ENCODE measurements at places on chromosomes 7 and 10. TPM values are rescaled to one million over a fixed set of nuclear protein-coding genes. Genes with fewer than 3 reads are reported as not detected.

The GFRA1 gene
- total RNA-seq, result not detected

The PRKRIP1 gene
- 42.7 TPM for total RNA-seq

The KCND2 gene
- not detected for total RNA-seq

The FAM171A1 gene
- total RNA-seq, result not detected

The VENTX gene
- total RNA-seq, result not detected

The KNDC1 gene
- not detected for total RNA-seq

The TMEM236 gene
- 0.04 TPM for total RNA-seq

GRCh38 chr10:81479316-81479715 lies 395.7 kb upstream of the NRG3 start:
- H3K36me3 ChIP-seq, result no peaks in the 10 kb centered on the region
- no peak overlapping the region for H3K27ac ChIP-seq
- no peaks in the 10 kb centered on the region for H3K4me1 ChIP-seq
- no peaks in the 10 kb centered on the region for H3K27me3 ChIP-seq
- no peak overlapping the region for H3K4me3 ChIP-seq

- no peaks in the 10 kb centered on the region for H3K4me1 ChIP-seq
- no peak overlapping the region for H3K4me3 ChIP-seq
- H3K36me3 ChIP-seq, result no peaks in the 10 kb centered on the region
- H3K27ac ChIP-seq, result no peak overlapping the region
Observed at GRCh38 chr7:116665332-116665996, 6.5 kb upstream of the MET start.

GRCh38 chr7:16479591-16479990 lies 14.1 kb upstream of the SOSTDC1 start:
- H3K27me3 ChIP-seq, result no peaks in the 10 kb centered on the region
- DNase-seq, result no peak
- no peak overlapping the region for H3K27ac ChIP-seq

DNA sequence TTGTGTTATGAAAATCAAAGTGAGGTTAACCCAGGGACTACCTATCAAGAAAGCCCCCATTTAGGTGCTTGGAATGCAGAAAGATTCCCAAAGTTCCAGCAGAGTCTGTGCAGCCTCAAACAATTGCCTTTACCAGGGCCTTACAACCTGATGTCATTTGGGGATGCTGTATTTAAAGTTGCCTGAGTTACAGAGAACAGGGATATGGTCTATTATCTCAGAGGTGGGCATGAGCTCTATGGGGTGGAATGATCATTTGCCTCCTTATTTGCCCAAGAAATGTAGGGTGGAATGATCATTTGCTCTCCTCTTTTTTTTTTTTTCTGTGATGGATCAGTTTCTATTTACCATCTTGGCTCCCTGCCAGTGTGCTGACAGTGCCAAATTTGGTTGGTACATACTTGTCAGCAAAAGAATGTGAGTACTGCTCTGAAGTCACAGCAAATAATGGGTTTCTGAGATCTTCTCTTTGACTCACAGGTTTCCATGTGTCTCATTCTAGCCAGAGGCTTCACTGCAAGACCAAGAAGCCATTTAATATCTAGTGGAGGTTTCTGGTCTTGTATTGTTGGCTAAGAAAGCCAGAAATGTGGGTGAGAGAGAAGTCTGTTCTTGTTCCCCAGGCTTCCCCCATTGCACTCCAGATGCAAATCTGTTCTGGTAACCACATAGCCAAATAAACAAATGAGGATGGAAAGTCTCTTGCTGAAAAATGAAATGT lies 45.5 kb upstream of the ZNRF2 start:
- H3K4me1 ChIP-seq, result peaks cover 75% of the 10 kb centered on the region
- peak overlapping the region; percentile 65 for H3K4me3 ChIP-seq
- DNase-seq, result peak; percentile 94

GRCh38 chr7:128962899-128963298 lies 25.2 kb downstream of the IRF5 start:
- peaks cover 5% of the 10 kb centered on the region for H3K4me1 ChIP-seq
- H3K4me3 ChIP-seq, result no peak overlapping the region
- H3K27me3 ChIP-seq, result no peaks in the 10 kb centered on the region
- H3K36me3 ChIP-seq, result peaks cover 55% of the 10 kb centered on the region
- no peak for DNase-seq
- H3K27ac ChIP-seq, result no peak overlapping the region

- no peaks in the 10 kb centered on the region for H3K4me1 ChIP-seq
- H3K36me3 ChIP-seq, result no peaks in the 10 kb centered on the region
- no peak for DNase-seq
- H3K27me3 ChIP-seq, result 0 out of 2 replicates have a peak, but pooled peaks cover 2% of the 10 kb centered on the region
Observed at GRCh38 chr7:127619681-127620405, 1.9 kb upstream of the PAX4 start.

DNA sequence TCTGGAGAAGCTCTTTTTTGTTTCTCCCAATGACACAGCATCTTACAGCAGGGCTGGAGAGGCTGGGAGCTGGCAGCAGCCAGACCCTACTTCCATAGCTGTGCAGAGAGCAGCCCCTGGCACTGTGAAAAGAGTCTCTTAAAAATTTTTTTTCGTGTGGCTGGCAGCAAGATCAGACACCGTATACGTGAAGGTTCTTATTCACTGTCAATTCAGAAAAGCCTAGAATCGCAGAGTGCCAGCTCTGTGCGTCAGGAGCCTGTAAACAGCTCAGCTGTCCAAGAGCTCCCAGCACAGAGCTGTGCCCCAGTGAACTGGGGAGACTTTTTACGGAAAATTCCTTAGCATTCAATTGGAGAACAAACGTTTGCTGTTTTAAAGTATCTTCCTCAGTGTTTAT lies 6.5 kb downstream of the BAG3 start:
- no peak overlapping the region for H3K4me3 ChIP-seq
- H3K4me1 ChIP-seq, result peaks cover 10% of the 10 kb centered on the region
- no peaks in the 10 kb centered on the region for H3K36me3 ChIP-seq

DNA sequence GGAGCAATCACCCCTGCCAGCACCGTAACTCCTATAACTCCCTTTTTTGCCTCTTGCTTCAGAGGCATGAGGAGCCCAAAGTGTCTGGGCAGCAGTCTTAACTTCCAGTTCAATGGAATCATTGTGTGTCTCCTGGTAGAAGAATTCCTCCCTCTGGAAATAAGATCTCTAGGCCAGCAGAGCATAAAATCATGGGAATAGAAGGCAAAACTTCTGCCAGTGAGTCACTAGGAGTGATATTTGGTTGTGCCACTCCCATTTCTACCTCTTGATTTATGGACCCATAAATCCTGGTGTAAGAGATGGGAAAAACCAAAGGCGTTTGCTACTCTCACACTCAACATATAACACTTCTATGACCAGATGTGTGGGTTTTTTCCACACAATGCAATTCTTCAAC lies 104.9 kb upstream of the FAM180A start:
- no peaks in the 10 kb centered on the region for H3K36me3 ChIP-seq
- no peak for DNase-seq
- no peaks in the 10 kb centered on the region for H3K27me3 ChIP-seq
- no peak overlapping the region for H3K27ac ChIP-seq
- peaks cover 9% of the 10 kb centered on the region for H3K4me1 ChIP-seq
- no peak overlapping the region for H3K4me3 ChIP-seq

DNA sequence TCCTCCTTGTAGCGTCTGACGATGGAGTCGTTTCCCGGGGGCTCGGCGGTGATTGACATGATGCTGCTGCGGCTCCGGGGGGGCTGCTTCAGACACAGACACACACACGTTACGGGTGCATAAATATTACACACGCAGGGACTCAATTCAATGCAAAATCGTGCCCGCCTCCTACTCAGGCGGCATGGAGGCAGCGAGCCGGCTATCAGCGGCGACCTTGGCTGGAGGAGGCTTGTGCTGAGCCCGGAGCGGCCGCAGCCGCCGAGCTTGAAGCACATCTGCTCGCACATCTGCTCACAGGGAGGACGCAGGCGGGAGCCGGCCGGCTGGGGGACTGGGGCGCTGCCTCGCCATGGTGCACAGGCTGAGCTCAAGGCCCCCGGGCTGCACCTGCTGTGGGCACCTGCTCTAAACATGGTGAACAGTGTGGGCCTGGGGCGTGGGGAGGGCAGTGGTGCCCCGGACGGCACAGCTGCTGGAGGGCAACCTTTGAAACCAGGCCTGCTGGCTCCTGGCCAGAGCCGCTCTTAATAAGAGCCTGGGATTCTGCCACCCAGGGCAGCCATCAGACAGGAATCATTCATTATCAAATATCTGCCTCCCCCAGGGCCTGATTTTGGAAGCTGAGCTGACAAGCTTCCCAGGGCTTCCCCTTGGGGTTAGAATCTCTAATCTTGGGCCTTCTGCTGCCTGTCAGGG lies 84.7 kb upstream of the GNA12 start:
- H3K27ac ChIP-seq, result no peak overlapping the region
- no peak overlapping the region for H3K4me3 ChIP-seq
- H3K4me1 ChIP-seq, result no peaks in the 10 kb centered on the region
- no peaks in the 10 kb centered on the region for H3K36me3 ChIP-seq

DNA sequence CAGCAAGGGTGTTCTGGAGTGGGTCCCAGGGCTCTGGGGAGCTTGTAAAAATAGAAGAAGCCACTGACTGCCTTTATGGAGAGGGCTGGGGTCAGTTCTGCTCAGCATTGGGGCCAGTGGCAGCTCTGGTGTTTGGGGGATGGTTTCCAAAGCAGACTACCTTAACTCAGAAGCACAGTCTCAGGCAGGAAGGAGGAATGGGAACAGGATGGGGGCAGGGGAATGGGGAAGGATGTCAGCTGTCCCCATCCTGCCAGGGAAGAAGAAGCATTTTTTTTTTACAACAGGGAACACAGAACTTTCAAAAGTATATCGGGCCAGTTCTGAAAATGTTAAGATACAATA lies 28.8 kb downstream of the TSPAN15 start:
- peaks cover 12% of the 10 kb centered on the region for H3K4me1 ChIP-seq
- no peaks in the 10 kb centered on the region for H3K27me3 ChIP-seq
- H3K4me3 ChIP-seq, result no peak overlapping the region
- no peaks in the 10 kb centered on the region for H3K36me3 ChIP-seq

GRCh38 chr7:88009651-88010050 lies 75.6 kb downstream of the ADAM22 start:
- no peaks in the 10 kb centered on the region for H3K27me3 ChIP-seq
- H3K4me1 ChIP-seq, result no peaks in the 10 kb centered on the region
- no peaks in the 10 kb centered on the region for H3K36me3 ChIP-seq
- no peak for DNase-seq
- no peak overlapping the region for H3K4me3 ChIP-seq

DNA sequence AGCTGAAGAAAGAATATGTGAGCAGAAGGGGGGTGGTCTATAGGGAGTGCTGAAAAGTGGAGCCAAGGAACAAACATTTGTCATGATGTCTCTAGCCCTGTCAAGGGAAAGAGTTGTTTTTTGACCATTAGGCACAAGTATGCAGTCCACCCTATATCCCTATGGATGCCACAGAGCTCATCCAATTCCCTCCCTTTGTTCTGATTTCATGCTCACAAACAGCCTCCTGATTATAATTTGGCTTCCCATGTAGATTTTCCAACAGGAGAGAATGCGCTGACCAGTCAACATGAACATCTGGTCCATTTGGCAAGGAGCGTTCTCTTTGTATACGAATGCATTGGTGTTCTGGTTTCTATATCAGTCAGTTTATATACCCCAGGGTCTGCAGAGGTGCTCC lies 12.1 kb upstream of the CEP41 start:
- no peaks in the 10 kb centered on the region for H3K36me3 ChIP-seq
- H3K4me1 ChIP-seq, result no peaks in the 10 kb centered on the region
- no peak for DNase-seq
- no peak overlapping the region for H3K4me3 ChIP-seq

- H3K4me1 ChIP-seq, result no peaks in the 10 kb centered on the region
- H3K27ac ChIP-seq, result no peak overlapping the region
- no peak overlapping the region for H3K4me3 ChIP-seq
- H3K27me3 ChIP-seq, result no peaks in the 10 kb centered on the region
- peaks cover 50% of the 10 kb centered on the region for H3K36me3 ChIP-seq
Observed at GRCh38 chr7:74674166-74674565, 16.6 kb downstream of the GTF2I start.

- H3K4me1 ChIP-seq, result no peaks in the 10 kb centered on the region
- H3K4me3 ChIP-seq, result no peak overlapping the region
- H3K27ac ChIP-seq, result no peak overlapping the region
- peak; percentile 47 for DNase-seq
- H3K27me3 ChIP-seq, result no peaks in the 10 kb centered on the region
Observed at GRCh38 chr7:151126491-151127137, 40.3 kb downstream of the AGAP3 start.

DNA sequence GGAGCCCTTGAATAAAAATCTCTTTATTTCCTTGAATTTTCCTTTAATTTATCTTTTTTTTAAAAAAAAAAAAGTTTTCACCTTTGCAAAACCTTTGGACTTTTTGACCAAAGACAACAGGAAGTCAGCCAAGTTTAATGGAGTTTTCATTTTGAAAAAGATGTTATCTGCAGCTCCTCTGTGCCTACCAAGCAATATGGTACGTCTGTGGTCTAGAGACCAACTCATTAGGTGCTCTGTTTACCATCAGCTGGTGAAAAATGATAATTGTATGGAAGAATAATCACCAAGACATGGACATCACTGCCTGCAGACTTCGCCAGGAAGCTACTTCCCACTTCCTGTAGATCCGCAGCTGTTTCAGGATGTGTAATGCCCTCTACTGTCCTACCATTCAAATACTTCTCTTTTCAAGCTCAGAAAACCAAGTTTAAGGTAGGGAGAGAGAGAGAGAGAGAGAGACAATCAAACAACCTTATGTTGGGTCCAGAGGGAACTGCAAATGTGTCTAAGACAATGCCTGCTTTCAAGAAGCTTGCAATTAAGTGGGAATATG lies 18.7 kb downstream of the PLXNA4 start:
- H3K27ac ChIP-seq, result no peak overlapping the region
- no peaks in the 10 kb centered on the region for H3K27me3 ChIP-seq
- no peaks in the 10 kb centered on the region for H3K4me1 ChIP-seq
- no peak overlapping the region for H3K4me3 ChIP-seq

- H3K4me1 ChIP-seq, result no peaks in the 10 kb centered on the region
- no peak for DNase-seq
- H3K4me3 ChIP-seq, result no peak overlapping the region
- H3K36me3 ChIP-seq, result no peaks in the 10 kb centered on the region
- no peak overlapping the region for H3K27ac ChIP-seq
Observed at GRCh38 chr7:138880881-138881578, 83.0 kb upstream of the ATP6V0A4 start.

DNA sequence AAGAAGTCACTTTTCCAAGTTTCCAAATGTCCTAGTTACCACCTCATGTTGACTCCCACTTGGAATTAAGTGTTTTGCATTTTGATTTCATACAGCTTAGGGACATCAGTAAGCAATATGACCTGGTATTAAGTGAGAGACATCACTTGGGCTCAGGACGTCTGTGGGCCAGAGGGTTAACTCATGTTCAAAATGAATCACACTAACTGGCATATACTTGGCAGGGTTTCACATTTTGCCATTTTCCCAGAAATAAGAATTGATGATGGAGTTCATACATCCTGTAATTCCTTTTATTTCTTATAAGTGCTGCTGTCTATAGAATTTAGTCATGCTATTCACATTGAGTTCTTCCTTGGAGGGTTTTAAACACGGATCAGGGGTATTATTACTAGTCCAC lies 516.5 kb downstream of the PHTF2 start:
- no peak overlapping the region for H3K4me3 ChIP-seq
- H3K27me3 ChIP-seq, result no peaks in the 10 kb centered on the region
- DNase-seq, result no peak
- H3K36me3 ChIP-seq, result no peaks in the 10 kb centered on the region

DNA sequence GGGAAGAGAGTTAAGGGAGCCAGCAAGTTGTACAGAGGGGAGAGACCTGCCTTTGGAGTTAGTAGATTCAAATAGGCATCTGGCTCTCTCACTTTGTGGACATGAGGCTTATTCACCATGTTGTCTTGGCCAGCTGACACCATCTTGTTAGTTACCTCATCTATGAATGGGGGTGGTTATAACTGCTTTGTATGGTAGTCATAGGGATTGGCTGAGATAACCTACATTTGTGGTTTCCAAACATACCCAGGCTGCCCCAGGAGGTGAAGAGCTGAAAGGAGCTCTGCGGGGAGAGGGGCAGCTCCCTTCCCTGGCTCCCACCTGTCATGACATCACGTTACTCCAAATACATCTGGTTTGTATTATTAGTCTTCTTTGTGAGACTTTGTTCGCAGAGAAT lies 393.3 kb upstream of the AUTS2 start:
- H3K27me3 ChIP-seq, result no peaks in the 10 kb centered on the region
- peak overlapping the region; percentile 93 for H3K27ac ChIP-seq
- H3K4me3 ChIP-seq, result no peak overlapping the region
- H3K36me3 ChIP-seq, result no peaks in the 10 kb centered on the region
- DNase-seq, result no peak
